SW480 (cell line): ENCODE measurements at places on chromosomes 7 and 10.
A peak's percentile ranks its signal among the peaks of the same experiment; 100 is the strongest.

- no peak for DNase-seq
Measured at GRCh38 chr10:47339759-47340607, 8.2 kb upstream of the RBP3 start.

GRCh38 chr10:78079411-78079810 lies 45.7 kb downstream of the RPS24 start:
- DNase-seq = no peak

DNA sequence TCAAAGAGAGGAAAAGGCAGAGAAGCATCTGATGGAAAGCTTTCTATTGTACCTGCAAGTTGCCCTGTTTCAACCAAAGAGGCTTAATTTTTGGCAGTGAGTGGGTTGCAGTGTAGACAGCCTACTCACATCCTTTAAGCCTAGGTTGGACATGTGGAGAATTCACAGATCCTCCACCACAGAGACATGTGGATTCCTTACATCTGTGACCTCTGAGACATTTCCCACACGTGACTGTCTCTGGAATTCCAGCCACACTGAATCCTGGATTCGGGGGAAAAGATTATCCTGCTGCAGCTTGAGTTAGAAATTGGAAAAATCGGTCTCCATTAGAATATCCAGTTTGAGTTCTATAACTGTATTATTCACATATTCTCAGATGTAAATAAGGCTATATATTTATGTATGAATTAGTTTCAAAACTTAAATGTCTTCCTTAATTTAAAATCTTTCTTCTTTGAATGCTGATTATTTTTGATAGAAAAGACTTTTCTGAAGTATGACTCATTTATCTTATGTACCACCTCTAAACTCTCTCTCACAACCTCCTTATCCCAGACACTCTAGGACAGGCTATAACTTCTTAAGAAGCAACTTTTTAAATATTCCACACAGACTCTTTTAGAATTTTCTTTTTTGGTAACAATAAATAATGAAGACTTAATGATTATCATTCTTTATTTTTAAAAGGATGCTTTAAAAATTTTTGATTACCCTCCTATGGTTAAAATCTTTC lies 123.3 kb downstream of the TWIST1 start:
- DNase-seq = no peak

DNA sequence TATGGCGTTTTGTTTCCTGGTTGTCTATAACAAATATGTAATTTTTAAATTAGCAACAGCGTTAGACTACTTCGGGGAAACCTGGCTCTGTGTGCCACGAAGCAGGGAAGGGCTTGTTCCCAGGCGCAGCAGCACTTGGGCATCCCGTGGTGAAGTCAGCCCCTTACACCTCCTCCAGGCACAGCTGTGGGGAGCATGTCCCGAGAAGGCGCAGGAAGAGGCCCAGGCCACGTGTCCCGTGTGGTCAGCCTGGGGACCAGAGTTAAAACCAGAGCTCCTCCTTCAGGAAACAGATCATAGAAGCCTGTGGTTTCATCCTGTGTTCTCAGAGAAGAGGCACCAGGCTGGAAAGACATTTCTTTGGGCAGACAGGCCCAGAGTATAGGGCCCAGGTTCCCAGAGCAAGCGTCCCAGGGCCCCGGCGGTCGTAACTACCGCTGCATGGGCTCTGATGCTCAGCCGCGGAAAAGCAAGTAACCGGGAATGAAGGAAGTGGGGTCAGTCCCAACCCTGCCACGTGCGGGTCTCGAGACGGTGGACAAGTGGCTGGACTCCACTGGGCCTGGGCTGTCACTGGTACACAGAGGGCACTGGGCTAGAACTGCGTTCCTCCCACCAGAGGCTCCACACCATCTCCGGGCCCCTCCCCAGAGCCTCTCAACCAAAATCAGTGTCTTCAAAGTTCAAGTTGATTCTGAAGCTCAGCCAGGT lies 7.1 kb downstream of the NUDT1 start:
- peak; percentile 90 for DNase-seq
